Activated naive CD4-positive, alpha-beta T cell treated with anti-CD3 and anti-CD28 coated beads, Interleukin-2, amount 10 ng/mL, durations not matched to agents 7 days and 5 days (primary cell): ENCODE measurements at places on chromosomes 5 and 9.

DNA sequence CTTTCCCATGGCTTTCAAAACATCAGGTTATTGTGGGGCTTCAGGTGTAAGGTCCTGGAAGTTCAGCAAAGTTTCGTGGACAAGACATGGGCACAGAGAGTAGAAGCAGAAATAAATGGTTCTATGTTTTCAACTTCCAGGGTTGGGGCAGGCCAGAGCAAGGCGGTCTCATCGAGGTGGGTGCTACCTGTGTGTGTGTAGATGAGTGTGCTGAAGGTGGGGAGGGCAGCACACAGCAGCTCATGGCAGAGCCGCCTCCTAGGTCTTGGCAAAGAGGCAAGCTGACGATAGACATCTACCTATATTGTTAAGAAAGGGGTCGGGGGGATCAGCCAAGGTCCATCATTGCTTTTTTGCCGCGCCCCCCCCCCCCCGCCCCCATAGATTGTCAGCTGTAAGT, 3.8 kb downstream of the RAB24 start:
- no peak for DNase-seq
- H3K27ac ChIP-seq, result peak overlapping the region; percentile 96
- peaks cover 85% of the 10 kb centered on the region for H3K4me1 ChIP-seq
- H3K36me3 ChIP-seq, result peaks cover 62% of the 10 kb centered on the region

DNA sequence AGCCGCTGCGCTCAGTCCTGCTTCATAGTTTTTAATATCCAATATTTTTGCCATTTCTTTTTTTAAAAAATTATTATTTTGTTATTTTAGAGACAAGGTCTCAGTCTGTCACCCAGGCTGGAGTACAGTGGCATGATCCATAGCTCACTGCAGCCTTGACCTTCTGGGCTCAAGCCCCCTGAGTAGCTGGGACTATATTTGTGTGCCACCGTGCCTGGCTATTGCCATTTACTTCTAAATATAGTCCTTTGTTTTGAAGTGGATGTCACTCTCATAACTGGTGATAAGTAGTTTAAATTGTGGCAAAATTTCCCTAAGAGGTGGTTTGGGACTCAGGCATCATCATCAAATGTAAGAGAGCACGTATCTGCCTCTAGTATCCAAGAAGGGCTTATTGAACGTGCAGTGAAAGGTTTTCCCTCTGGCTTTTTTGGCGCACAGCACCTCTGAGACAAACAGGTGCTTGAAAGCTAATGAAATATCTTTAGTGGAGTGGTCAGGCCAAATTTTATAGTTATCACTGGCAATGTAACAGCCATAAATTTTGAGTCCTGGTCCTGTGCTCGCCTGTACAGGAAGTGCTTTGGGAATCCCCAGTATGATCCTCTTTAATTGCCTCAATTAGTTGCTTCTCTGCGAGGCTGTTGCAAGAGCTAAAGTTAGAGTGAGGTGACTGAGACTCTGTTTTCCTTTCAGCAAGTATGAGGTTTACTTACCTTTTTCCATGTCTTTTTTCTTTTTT, 14.8 kb downstream of the STXBP1 start:
- DNase-seq, result no peak
- no peaks in the 10 kb centered on the region for H3K4me1 ChIP-seq
- H3K27ac ChIP-seq, result no peak overlapping the region
- no peak overlapping the region for H3K4me3 ChIP-seq
- H3K36me3 ChIP-seq, result no peaks in the 10 kb centered on the region

DNA sequence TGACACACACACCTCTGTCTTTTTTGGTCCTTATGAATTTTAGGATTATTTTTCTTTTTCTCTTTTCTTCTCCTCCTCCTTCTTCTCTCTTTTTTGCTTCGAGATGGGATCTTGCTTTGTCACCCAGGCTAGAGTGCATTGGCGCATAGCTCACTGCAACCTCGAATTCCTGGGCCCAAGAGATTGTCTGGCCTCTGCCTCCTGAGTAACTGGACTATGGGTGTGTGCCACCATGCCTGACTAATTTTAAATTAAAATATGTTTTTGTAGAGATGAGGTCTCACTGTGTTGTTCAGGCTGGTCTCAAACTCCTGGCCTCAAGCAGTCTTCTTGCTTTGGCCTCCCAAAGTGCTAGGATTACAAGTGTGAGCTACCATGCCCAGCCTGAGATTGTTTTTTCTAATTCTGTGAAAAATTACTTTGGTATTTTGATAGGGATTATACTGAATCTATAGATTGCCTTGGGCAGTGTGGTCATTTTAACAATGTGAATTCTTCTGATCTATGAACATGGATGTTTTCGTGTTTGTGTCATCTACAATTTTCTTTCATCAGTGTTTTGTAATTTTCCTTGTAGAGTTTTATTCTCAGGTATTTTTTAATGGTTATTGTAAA, 7.7 kb downstream of the AHRR start:
- H3K4me1 ChIP-seq, result peaks cover 35% of the 10 kb centered on the region
- no peak overlapping the region for H3K27ac ChIP-seq
- peaks cover 7% of the 10 kb centered on the region for H3K27me3 ChIP-seq
- H3K36me3 ChIP-seq, result peaks cover 17% of the 10 kb centered on the region
- no peak overlapping the region for H3K4me3 ChIP-seq

DNA sequence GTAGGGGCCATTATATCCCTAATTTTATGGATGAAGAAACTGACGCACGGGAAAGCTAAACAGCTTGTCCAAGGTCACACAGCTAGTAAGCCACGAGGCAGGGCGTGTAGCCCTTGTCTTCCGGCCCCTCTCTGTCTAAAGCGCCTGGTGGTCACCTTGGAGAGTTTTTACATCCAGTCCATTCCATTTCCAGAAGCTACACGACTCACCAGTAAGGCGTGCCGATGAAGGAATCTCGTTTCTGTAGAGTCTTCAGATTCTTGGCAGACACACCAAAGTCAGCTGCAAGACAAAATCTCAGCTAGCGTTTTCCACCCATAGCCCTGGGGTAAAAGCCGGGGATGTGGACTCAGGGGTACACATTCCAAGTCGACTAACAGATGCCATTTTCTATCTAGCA, 80.5 kb downstream of the STK10 start:
- H3K36me3 ChIP-seq, result peaks cover 52% of the 10 kb centered on the region
- no peak for DNase-seq
- H3K27ac ChIP-seq, result peak overlapping the region; percentile 81
- no peak overlapping the region for H3K4me3 ChIP-seq

- DNase-seq, result no peak
- no peaks in the 10 kb centered on the region for H3K36me3 ChIP-seq
- H3K4me3 ChIP-seq, result no peak overlapping the region
- peaks cover 15% of the 10 kb centered on the region for H3K27me3 ChIP-seq
Measured at GRCh38 chr5:14250748-14251701, 107.9 kb downstream of the TRIO start.

GRCh38 chr9:69190086-69190862, 16.2 kb downstream of the TJP2 start:
- H3K27me3 ChIP-seq, result no peaks in the 10 kb centered on the region
- H3K36me3 ChIP-seq, result peaks cover 5% of the 10 kb centered on the region
- DNase-seq, result no peak
- H3K27ac ChIP-seq, result no peak overlapping the region
- H3K4me1 ChIP-seq, result peaks cover 42% of the 10 kb centered on the region
- no peak overlapping the region for H3K4me3 ChIP-seq

DNA sequence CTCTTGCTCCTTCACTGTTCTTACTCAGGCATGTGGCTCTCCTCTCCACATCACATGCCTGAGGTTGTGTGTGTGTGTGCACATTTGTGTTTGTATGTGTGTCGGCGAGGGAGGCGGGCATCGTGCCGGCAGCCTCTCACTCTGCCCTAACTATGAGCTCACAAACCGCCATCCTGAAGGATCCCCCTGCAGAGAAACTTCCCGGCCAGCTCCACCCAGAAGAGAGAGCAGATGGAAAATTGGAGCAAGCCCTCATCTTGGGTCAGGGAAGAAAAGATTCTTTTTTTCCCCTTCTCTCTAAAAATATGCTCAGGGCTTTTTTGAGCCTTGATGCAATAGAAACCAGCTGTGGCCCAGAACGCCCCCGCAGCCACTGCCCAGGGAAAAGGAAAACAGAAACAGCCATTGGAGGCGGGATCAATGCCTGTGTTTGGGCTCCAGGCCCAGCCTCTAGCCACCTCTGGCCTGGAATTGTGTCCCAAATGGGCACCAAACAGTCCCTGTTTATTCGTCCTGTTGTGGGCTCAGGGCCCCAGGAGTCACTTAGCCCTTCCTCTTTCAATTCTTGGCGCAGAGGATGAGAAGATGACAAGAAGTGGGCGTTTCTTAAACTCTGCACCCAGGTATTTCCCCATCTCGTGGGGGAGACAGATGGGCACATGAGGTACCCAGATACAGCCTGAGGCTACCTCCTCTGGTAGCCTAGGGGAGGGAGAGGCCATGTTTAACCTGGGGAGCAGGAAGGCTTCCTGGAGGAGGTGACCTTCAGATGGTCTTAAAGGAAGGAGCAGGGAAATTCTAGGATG, 151.5 kb downstream of the RGS3 start:
- H3K27ac ChIP-seq, result no peak overlapping the region
- no peak overlapping the region for H3K4me3 ChIP-seq
- no peaks in the 10 kb centered on the region for H3K4me1 ChIP-seq
- DNase-seq, result no peak
- H3K27me3 ChIP-seq, result no peaks in the 10 kb centered on the region

- DNase-seq, result no peak
- no peak overlapping the region for H3K27ac ChIP-seq
- no peaks in the 10 kb centered on the region for H3K36me3 ChIP-seq
- H3K4me1 ChIP-seq, result no peaks in the 10 kb centered on the region
- no peak overlapping the region for H3K4me3 ChIP-seq
- H3K27me3 ChIP-seq, result peaks cover 30% of the 10 kb centered on the region
Measured at GRCh38 chr9:132551556-132551955, 30.9 kb upstream of the BARHL1 start.

DNA sequence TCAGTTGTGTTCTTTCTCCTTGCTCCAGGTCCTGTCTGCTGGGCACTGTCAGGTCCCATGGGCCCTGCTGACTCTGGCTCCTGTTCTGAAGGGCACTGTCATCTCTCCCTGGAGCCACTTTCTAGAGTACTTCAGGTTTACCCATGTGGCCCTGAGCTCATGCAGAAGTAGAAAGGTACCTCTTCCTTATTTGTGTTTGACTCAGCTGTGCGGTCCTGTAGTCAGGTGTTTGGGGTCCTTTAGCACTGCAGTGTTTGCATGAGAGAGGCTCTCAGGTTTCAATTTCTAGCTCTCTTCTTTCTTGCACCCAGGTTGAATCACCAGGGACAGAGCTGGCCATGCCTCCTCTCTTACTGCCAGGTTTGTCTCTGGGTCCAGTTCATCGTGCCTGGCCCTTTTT, 71.5 kb downstream of the HSPA4 start:
- H3K27ac ChIP-seq, result no peak overlapping the region
- no peak overlapping the region for H3K4me3 ChIP-seq
- peaks cover 22% of the 10 kb centered on the region for H3K27me3 ChIP-seq
- DNase-seq, result no peak
- no peaks in the 10 kb centered on the region for H3K4me1 ChIP-seq

- peaks cover 12% of the 10 kb centered on the region for H3K27me3 ChIP-seq
- H3K36me3 ChIP-seq, result no peaks in the 10 kb centered on the region
- no peak for DNase-seq
- no peak overlapping the region for H3K27ac ChIP-seq
- no peak overlapping the region for H3K4me3 ChIP-seq
Measured at GRCh38 chr5:39503155-39503554, 78.4 kb upstream of the DAB2 start.
